ENCODE measurements at places on chromosomes 6 and 20. TPM values are rescaled to one million over a fixed set of nuclear protein-coding genes. Genes with fewer than 3 reads are reported as not detected.

SLC17A3 gene
- polyA plus RNA-seq: not detected

ZNF334 gene
- 43.2 TPM for polyA plus RNA-seq

SLC22A7 gene
- 2.4 TPM for polyA plus RNA-seq

FOXQ1 gene
- polyA plus RNA-seq: not detected

BHLHE23 gene
- polyA plus RNA-seq: not detected

DSP gene
- not detected for polyA plus RNA-seq

CD93 gene
- polyA plus RNA-seq: not detected

TMEM170B gene
- polyA plus RNA-seq: 25.6 TPM

TBXT gene
- polyA plus RNA-seq: not detected

LKAAEAR1 gene
- 16.3 TPM for polyA plus RNA-seq

POPDC3 gene
- polyA plus RNA-seq: not detected

ADGRF1 gene
- not detected for polyA plus RNA-seq

LBP gene
- not detected for polyA plus RNA-seq

MAP3K5 gene
- 2.0 TPM for polyA plus RNA-seq

PGBD1 gene
- polyA plus RNA-seq: 32.3 TPM

SRXN1 gene
- polyA plus RNA-seq: 7.5 TPM

CDSN gene
- not detected for polyA plus RNA-seq

DZANK1 gene
- 10.6 TPM for polyA plus RNA-seq

MATN4 gene
- polyA plus RNA-seq: not detected

HLA-DQB1 gene
- not detected for polyA plus RNA-seq

MCCD1 gene
- not detected for polyA plus RNA-seq

TSBP1 gene
- polyA plus RNA-seq: not detected

LCA5 gene
- 13.2 TPM for polyA plus RNA-seq

COL11A2 gene
- 20.2 TPM for polyA plus RNA-seq

OR12D3 gene
- polyA plus RNA-seq: not detected

TSPO2 gene
- not detected for polyA plus RNA-seq

TSPYL1 gene
- polyA plus RNA-seq: 79.3 TPM

HIVEP2 gene
- 6.9 TPM for polyA plus RNA-seq

ALDH8A1 gene
- 6.9 TPM for polyA plus RNA-seq

PRR18 gene
- polyA plus RNA-seq: not detected
